ENCODE measurements at places on chromosomes 2 and 18. TPM values are rescaled to one million over a fixed set of nuclear protein-coding genes. Genes with fewer than 3 reads are reported as not detected.

POTEJ gene
- total RNA-seq = not detected

BOLL gene
- total RNA-seq = not detected

DNA sequence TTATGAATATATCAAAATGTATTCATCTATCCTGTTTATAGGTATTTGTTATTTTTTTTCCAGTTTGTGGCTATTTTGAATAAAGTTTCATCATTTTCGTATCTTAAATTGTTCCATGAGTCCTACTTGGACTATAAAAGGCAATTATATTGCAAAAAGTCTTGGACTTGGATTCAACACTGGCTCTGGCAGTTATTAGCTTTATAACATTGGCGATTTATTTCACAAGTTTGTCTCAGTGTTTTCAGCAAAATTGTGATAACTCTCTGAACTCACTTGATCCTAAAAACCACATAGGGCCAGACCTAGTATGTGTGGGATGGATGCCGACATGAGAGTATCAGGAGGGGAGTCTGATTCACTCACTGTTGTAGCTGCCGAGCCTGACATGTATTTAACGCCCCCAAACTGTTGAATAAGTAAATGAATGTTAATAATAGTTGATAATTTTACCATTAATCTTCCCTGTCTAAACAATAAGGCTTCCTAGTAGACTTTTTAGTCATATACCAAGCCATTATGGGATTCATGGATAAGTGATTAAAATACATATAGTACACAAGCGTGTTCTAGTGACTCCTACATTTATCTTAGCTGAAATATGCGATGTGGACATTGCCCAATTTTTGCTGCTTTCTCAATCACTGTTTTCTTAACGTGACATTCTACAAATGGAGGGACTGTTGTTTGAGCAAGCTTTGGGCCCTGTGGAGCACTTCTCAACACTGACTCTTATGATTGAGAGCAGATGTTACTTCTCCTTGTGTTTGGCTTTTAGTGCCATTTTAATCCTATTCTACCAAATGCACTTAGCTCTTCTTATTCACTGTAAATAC lies 907.6 kb downstream of the EPHA4 start:
- peaks cover 8% of the 10 kb centered on the region for H3K4me1 ChIP-seq
- H3K27me3 ChIP-seq = peaks cover 12% of the 10 kb centered on the region
- H3K4me3 ChIP-seq = no peak overlapping the region
- DNase-seq = no peak
- H3K27ac ChIP-seq = no peak overlapping the region
- peaks cover 6% of the 10 kb centered on the region for H3K36me3 ChIP-seq

GRCh38 chr2:210429403-210430137 lies 47.0 kb downstream of the LANCL1 start:
- no peak overlapping the region for H3K27ac ChIP-seq
- H3K4me1 ChIP-seq = no peaks in the 10 kb centered on the region
- H3K36me3 ChIP-seq = peaks cover 84% of the 10 kb centered on the region
- no peak overlapping the region for H3K4me3 ChIP-seq
- no peaks in the 10 kb centered on the region for H3K27me3 ChIP-seq
